ENCODE measurements at places on chromosomes 1 and 21.

DNA sequence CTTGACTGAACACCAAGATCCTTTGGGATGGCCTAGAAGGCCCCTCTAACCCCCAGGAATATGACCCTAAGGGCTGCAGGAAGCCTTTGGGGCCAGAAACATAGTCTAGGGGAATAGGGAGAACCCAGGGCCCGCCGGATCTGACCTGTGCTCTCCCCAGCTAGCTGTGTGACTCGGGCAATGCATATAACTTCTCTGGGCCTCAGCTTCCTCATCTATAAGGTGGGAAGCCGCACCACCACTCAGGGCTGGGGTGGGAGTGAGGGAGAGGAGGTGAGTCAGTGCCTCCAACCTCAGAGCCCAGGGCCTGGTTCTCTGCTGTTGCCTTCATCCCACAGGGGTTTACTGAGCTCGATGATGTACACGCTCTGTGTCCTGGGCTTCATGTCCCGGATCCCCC, 434.4 kb downstream of the PTPRU start:
- DNase-seq, result no peak

- no peak for DNase-seq
Observed at GRCh38 chr1:205973377-205974232, 29.6 kb downstream of the RAB7B start.

GRCh38 chr1:200749090-200749489, 10.4 kb downstream of the CAMSAP2 start:
- no peak for DNase-seq

GRCh38 chr1:216710055-216710454, 13.2 kb downstream of the ESRRG start:
- no peak for DNase-seq

- no peak for DNase-seq
Observed at GRCh38 chr1:197063212-197063611, 3.8 kb downstream of the F13B start.

- DNase-seq, result no peak
Observed at GRCh38 chr1:8976338-8976737, 30.7 kb downstream of the CA6 start.

- DNase-seq, result no peak
Observed at GRCh38 chr1:55078470-55078869, 39.1 kb downstream of the PCSK9 start.

GRCh38 chr1:206506405-206507283, 687 bp upstream of the RASSF5 start:
- no peak for DNase-seq

Measured in OCI-LY7 (cell line).